ENCODE measurements at places on chromosomes 11 and 22.

GRCh38 chr22:46795140-46795539 lies 32.7 kb downstream of the TBC1D22A start:
- no peak for DNase-seq

GRCh38 chr11:447923-448731 lies 2.0 kb upstream of the PTDSS2 start:
- peak; percentile 94 for DNase-seq

DNA sequence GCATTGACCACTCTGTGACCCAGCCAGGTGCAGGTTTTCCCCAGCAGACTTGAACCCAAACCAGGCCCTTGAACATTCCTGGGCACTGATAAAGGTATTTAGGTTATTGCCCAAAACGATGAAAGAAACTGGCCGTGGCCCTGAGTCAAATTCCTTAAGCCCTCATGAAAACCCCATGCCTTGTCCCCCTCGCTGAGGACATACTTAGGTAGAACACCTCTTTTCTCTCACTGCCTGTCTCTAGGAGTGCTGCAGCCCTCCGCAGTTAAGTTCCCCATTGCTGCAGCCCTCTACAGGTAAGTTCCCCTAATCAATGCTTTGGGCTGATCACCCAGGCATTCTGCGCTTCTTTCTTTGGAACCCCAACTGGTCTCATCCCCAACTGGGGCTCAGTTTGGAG lies 961.6 kb downstream of the TBC1D22A start:
- no peak for DNase-seq

DNA sequence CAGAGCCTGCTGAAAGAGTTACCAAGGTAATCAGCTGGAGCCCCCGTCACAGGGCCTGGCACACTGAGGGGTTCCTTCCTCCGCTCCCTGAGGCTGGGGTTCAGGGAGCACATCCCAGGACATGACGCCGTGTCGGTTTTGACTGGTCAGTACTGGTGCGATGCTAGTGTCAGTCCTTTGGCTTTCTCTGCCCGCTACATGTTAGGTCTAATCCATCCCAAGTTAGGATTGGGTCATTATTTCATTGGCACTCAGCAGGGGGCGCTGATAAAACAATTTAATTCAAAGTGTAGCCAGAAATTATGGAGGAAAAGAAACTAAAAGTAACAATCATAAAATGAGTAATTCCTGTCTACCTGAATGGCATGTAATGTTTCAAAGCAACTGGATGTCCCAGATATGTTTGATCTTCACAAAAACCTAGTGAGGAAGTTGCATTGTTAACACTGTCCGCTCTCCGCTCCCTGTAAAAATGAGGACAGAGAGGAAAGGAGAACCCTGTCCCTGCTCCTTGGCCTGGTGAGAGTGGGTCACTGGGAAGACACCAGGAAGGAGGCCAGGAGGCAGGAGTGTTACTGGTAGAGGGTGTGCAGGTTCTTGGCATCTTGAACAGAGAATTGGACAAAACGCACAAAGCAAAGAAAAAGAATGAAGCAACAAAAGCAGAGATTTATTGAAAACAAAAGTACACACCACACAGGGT lies 27.1 kb downstream of the TSKU start:
- peak; percentile 25 for DNase-seq

DNA sequence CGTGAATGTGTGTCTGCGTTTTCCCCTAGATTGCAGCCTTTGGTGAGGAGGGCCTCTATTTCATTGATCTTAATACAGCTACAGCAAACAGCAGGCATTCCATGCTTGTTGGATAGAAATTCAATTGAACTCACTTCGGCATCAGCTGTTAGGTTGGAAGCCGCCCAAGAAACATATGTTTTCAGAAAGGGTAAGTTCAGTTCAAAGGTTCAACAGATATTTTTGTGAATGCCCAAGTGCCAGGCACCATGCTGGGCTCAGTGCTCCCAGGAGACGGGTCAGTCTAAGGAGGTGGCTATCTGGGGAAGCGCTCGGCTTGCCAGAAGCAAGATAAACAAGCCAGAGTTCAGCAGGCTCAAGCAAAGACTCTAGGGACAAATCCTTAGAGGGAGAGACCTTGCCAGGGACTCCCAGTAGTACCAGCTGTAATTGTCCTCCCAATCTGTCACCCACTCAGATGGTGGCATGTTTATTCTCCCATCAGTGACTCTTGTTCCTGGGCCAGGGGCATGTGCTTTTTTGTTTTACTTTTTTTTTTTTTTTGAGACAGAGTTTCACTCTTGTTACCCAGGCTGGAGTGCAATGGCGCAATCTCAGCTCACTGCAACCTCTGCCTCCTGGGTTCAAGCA lies 64.5 kb upstream of the LARGE1 start:
- no peak for DNase-seq

DNA sequence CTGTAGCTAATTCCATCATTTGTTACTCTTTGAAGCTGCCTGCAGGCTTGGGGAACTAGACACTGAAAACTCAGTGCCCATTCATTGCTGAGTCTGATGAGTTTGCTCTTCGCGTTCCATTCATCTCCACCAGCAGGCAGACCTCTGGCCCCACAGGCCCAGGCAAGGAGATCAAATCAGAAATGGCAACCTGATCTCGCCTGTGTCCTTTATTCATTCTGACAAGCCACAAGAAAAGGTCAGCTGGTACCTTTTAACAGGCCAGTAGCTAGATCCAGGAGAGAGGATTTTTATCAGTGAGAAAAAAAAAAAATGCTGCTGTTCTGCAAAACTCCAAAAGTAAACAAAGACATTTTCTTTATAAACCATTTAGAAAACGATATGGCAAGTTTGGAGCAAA lies 742.5 kb downstream of the ETS1 start:
- DNase-seq, result no peak

Measured in NCI-H526 treated with DMSO at 0.1 percent for 48 hours (cell line).